ENCODE measurements at places on chromosomes 3 and 15.

GRCh38 chr3:107426223-107426622, 49.0 kb downstream of the CCDC54 start:
- H3K27ac ChIP-seq: no peak overlapping the region
- H3K36me3 ChIP-seq: no peaks in the 10 kb centered on the region
- peaks cover 29% of the 10 kb centered on the region for H3K4me1 ChIP-seq
- DNase-seq: no peak

GRCh38 chr3:123444744-123445143, 4.1 kb downstream of the ADCY5 start:
- DNase-seq: no peak
- no peaks in the 10 kb centered on the region for H3K36me3 ChIP-seq
- no peak overlapping the region for H3K4me3 ChIP-seq

DNA sequence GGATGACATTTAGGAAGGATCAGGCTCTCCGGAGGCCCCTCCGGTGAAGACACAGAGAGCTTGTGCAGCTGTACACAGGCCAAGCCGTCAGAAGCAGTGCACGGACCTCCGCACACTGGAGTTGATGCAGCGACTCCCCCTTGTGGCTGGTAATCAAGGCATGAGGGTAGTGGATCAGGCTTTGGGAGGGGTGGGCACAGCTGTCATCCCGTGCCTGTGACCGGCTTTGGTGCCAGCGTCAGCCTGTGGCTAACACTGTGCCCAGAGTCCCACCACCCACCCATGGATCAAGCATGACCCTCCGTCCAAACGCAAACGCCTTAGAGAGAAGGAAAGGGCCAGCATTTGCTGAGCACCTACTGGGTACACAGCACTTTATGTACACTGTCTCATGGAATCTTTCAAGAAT, 8.2 kb upstream of the GRIP2 start:
- H3K36me3 ChIP-seq: no peaks in the 10 kb centered on the region
- peaks cover 24% of the 10 kb centered on the region for H3K27me3 ChIP-seq
- H3K4me1 ChIP-seq: peaks cover 3% of the 10 kb centered on the region
- DNase-seq: no peak
- H3K27ac ChIP-seq: no peak overlapping the region
- H3K4me3 ChIP-seq: no peak overlapping the region

- H3K36me3 ChIP-seq: no peaks in the 10 kb centered on the region
- H3K27me3 ChIP-seq: peaks cover 5% of the 10 kb centered on the region
- no peak for DNase-seq
- no peaks in the 10 kb centered on the region for H3K4me1 ChIP-seq
- H3K27ac ChIP-seq: no peak overlapping the region
These were observed 147.1 kb upstream of the GBE1 start for GRCh38 chr3:81908561-81908960.

DNA sequence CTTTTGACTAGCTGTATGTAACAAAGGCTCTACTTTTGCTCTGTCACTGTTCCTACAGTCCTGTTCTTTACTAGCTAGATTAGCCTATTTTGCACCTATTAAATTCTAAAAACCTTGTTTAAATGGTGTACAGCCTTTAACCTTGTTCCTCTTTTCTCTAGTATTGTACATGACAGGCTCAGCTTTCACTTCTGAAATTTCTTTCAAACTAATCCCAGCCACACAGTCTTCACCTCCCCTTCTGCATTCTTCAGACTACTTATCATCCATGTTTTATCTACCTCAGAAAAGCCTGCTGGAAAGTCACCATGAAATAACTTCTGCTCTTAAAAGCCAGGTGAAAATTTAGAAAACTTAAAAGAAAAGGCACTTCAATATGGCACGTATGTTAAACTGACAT, 122.4 kb downstream of the NECTIN3 start:
- no peaks in the 10 kb centered on the region for H3K27me3 ChIP-seq
- no peaks in the 10 kb centered on the region for H3K36me3 ChIP-seq
- no peaks in the 10 kb centered on the region for H3K4me1 ChIP-seq
- no peak for DNase-seq

DNA sequence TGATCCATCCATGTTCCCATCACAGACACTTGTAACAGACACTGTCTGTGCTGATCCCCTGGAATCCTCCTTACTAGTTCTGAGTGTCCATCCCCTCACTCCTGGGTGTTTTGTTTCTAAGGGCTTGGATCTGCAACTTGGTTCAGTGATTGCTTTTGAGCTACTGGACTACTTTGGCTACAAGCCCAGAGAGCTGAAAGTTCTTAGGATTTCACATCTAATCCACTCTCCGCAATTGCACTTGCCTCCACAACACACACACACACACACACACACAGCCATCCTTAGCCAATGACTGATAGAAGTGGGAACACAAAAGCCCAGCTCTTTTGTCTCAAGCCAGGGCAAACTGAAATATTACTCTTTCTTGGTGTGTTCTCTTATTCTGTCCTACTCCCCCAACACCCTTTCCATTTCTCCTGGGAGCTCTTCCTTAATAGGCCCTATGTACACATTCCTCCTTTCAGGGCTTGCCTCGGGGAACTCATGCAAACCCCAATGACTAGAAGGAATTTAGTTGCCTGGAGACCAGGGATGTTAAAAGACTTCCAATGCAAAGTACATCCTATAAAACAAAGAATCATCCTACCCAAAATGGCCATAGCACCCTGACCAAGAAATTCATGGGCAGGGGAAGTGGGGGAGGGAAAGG, 206.1 kb upstream of the UBE2E2 start:
- no peaks in the 10 kb centered on the region for H3K27me3 ChIP-seq
- no peaks in the 10 kb centered on the region for H3K36me3 ChIP-seq
- H3K4me3 ChIP-seq: no peak overlapping the region
- no peak overlapping the region for H3K27ac ChIP-seq
- no peak for DNase-seq
- H3K4me1 ChIP-seq: no peaks in the 10 kb centered on the region

GRCh38 chr15:55434989-55435825, 26.9 kb downstream of the PIERCE2 start:
- peaks cover 6% of the 10 kb centered on the region for H3K4me1 ChIP-seq
- H3K27ac ChIP-seq: no peak overlapping the region
- peak; percentile 16 for DNase-seq

GRCh38 chr15:59018833-59019232, 31.4 kb downstream of the RNF111 start:
- H3K4me3 ChIP-seq: no peak overlapping the region
- H3K27me3 ChIP-seq: no peaks in the 10 kb centered on the region
- peaks cover 7% of the 10 kb centered on the region for H3K4me1 ChIP-seq
- DNase-seq: no peak
- H3K27ac ChIP-seq: no peak overlapping the region

- no peak for DNase-seq
- no peaks in the 10 kb centered on the region for H3K27me3 ChIP-seq
- H3K36me3 ChIP-seq: no peaks in the 10 kb centered on the region
- H3K27ac ChIP-seq: no peak overlapping the region
- H3K4me1 ChIP-seq: no peaks in the 10 kb centered on the region
- H3K4me3 ChIP-seq: no peak overlapping the region
These were observed 334.2 kb upstream of the SEMA6D start for GRCh38 chr15:47383102-47383501.

- H3K27ac ChIP-seq: no peak overlapping the region
- H3K36me3 ChIP-seq: no peaks in the 10 kb centered on the region
- DNase-seq: no peak
- H3K4me1 ChIP-seq: no peaks in the 10 kb centered on the region
- no peak overlapping the region for H3K4me3 ChIP-seq
These were observed 305.2 kb downstream of the MCTP2 start for GRCh38 chr15:94536549-94536948.

- no peaks in the 10 kb centered on the region for H3K27me3 ChIP-seq
- H3K36me3 ChIP-seq: peaks cover 1% of the 10 kb centered on the region
- peaks cover 14% of the 10 kb centered on the region for H3K4me1 ChIP-seq
- DNase-seq: no peak
These were observed 96.1 kb upstream of the CHD2 start for GRCh38 chr15:92803852-92804609.

DNA sequence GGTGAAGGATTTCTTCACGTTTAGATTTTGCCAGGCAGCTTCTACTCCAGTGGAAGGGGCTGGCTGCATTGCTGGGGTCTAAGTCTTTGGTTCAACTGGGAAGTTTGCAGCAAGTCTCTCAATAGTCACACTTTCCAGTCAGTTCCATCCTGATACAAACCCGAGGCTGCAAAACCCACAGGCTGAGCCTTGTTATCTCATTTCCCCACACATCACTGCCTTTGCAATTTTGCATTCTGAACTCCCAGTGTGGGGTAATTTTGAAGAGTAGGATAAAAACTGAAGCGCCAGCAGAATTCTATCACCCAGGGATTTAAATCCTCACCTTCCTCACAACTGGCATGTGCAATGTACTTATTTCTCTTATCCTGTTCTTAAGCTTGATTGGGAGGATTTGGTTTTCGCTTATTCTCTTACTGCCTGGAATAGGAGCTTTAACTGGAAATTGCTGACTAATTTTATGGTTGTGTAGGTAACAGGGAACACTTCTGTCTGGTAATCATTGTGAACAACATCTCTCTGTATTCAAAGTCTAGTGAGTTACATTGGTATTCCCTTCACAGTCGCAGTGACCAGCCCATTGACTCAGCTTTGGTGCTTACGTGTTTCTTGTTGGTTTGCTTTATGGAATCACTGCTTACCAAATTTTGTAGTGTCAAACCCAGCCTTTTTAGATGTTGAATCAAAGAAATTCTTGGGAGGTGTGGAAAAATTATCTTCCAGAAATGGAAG, 142.0 kb upstream of the TOPAZ1 start:
- no peaks in the 10 kb centered on the region for H3K36me3 ChIP-seq
- H3K4me1 ChIP-seq: peaks cover under 1% of the 10 kb centered on the region
- no peak for DNase-seq
- peaks cover 4% of the 10 kb centered on the region for H3K27me3 ChIP-seq
- no peak overlapping the region for H3K4me3 ChIP-seq

- no peaks in the 10 kb centered on the region for H3K36me3 ChIP-seq
- H3K27me3 ChIP-seq: no peaks in the 10 kb centered on the region
- H3K27ac ChIP-seq: no peak overlapping the region
These were observed 694.6 kb upstream of the DPPA4 start for GRCh38 chr3:110031975-110032374.

DNA sequence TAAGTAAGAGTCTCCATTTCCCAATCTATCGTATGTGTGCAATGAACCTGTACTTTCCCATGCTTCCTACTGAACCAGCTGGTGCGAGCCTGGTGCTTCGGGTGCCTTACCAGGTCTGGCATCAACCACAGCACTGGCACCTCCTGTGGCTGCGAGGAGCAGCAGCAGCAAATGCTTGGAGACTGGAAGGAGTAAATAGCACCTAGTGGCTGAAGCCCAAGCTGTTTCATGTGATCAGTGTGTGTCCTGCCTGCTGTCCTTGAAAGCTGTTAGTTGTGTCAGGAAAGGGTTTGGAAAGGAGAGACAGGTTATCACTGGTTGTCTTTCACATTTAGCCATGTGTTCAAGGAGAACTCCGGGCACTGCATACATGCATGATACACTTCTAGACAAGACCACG, 31.8 kb downstream of the PCOLCE2 start:
- no peaks in the 10 kb centered on the region for H3K36me3 ChIP-seq
- peaks cover 6% of the 10 kb centered on the region for H3K27me3 ChIP-seq
- H3K4me1 ChIP-seq: no peaks in the 10 kb centered on the region
- H3K4me3 ChIP-seq: no peak overlapping the region

DNA sequence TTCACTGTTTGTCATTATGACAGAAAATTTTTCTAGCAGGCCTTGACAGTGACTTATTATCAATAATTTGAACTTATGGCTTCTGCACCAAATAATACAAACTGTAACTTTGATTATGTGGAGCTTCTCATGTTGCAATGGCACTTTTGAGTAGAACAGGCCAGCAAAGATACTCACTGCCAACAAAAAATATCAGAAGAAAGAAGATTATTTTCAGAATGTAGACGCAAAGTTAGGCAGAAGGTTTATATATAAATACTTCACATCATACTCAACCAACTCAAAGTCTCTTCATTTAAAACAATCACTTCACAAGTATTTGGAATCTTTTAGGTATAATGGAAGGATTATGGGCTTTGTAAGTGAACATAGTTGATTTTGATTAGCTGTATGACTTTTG, 893.0 kb downstream of the ROBO2 start:
- no peak overlapping the region for H3K27ac ChIP-seq
- no peak for DNase-seq
- H3K36me3 ChIP-seq: no peaks in the 10 kb centered on the region
- no peaks in the 10 kb centered on the region for H3K4me1 ChIP-seq
- no peak overlapping the region for H3K4me3 ChIP-seq

GRCh38 chr3:165874663-165875489, 37.7 kb upstream of the BCHE start:
- no peak for DNase-seq
- no peaks in the 10 kb centered on the region for H3K4me1 ChIP-seq
- no peaks in the 10 kb centered on the region for H3K36me3 ChIP-seq
- no peak overlapping the region for H3K4me3 ChIP-seq
- H3K27me3 ChIP-seq: no peaks in the 10 kb centered on the region

GRCh38 chr3:39234651-39235050, 42.3 kb upstream of the XIRP1 start:
- H3K4me3 ChIP-seq: no peak overlapping the region
- no peak for DNase-seq
- H3K27ac ChIP-seq: no peak overlapping the region
- peaks cover 25% of the 10 kb centered on the region for H3K4me1 ChIP-seq

- H3K27me3 ChIP-seq: no peaks in the 10 kb centered on the region
- peaks cover 25% of the 10 kb centered on the region for H3K36me3 ChIP-seq
- no peak overlapping the region for H3K4me3 ChIP-seq
- H3K4me1 ChIP-seq: no peaks in the 10 kb centered on the region
- H3K27ac ChIP-seq: peak overlapping the region; percentile 38
These were observed 20.3 kb downstream of the NIT2 start for GRCh38 chr3:100354850-100355249.

GRCh38 chr3:87033205-87033604, 42.3 kb upstream of the VGLL3 start:
- no peaks in the 10 kb centered on the region for H3K27me3 ChIP-seq
- DNase-seq: no peak
- no peak overlapping the region for H3K4me3 ChIP-seq
- no peaks in the 10 kb centered on the region for H3K36me3 ChIP-seq

GRCh38 chr3:102593812-102594602, 159.2 kb downstream of the ZPLD1 start:
- no peak overlapping the region for H3K27ac ChIP-seq
- no peak for DNase-seq
- no peak overlapping the region for H3K4me3 ChIP-seq
- H3K27me3 ChIP-seq: peaks cover 9% of the 10 kb centered on the region
- no peaks in the 10 kb centered on the region for H3K4me1 ChIP-seq
- no peaks in the 10 kb centered on the region for H3K36me3 ChIP-seq

GRCh38 chr15:90001683-90002427, 731 bp downstream of the ZNF710 start:
- H3K27ac ChIP-seq: peak overlapping the region; percentile 90
- no peaks in the 10 kb centered on the region for H3K27me3 ChIP-seq
- peaks cover 32% of the 10 kb centered on the region for H3K4me1 ChIP-seq
- H3K36me3 ChIP-seq: peaks cover 7% of the 10 kb centered on the region
- peak overlapping the region; percentile 94 for H3K4me3 ChIP-seq

GRCh38 chr3:94092086-94092485, 29.2 kb downstream of the NSUN3 start:
- no peak for DNase-seq
- H3K36me3 ChIP-seq: peaks cover 35% of the 10 kb centered on the region
- H3K27ac ChIP-seq: no peak overlapping the region
- no peak overlapping the region for H3K4me3 ChIP-seq
- peaks cover 3% of the 10 kb centered on the region for H3K4me1 ChIP-seq

GRCh38 chr3:185051801-185052200, 101.1 kb downstream of the C3orf70 start:
- no peaks in the 10 kb centered on the region for H3K4me1 ChIP-seq
- no peak for DNase-seq
- H3K4me3 ChIP-seq: no peak overlapping the region
- no peak overlapping the region for H3K27ac ChIP-seq
- peaks cover 85% of the 10 kb centered on the region for H3K36me3 ChIP-seq
- H3K27me3 ChIP-seq: no peaks in the 10 kb centered on the region
